ENCODE measurements at places on chromosomes 4 and X. TPM values are rescaled to one million over a fixed set of nuclear protein-coding genes. Genes with fewer than 3 reads are reported as not detected.

- DNase-seq: no peak
Observed at GRCh38 chr4:189302719-189303118, 638.0 kb upstream of the FRG1 start.

- no peak for DNase-seq
Observed at GRCh38 chr4:25081866-25082471, 51.2 kb upstream of the LGI2 start.

- no peak for DNase-seq
Observed at GRCh38 chr4:85703096-85703495, 228.1 kb downstream of the ARHGAP24 start.

DNA sequence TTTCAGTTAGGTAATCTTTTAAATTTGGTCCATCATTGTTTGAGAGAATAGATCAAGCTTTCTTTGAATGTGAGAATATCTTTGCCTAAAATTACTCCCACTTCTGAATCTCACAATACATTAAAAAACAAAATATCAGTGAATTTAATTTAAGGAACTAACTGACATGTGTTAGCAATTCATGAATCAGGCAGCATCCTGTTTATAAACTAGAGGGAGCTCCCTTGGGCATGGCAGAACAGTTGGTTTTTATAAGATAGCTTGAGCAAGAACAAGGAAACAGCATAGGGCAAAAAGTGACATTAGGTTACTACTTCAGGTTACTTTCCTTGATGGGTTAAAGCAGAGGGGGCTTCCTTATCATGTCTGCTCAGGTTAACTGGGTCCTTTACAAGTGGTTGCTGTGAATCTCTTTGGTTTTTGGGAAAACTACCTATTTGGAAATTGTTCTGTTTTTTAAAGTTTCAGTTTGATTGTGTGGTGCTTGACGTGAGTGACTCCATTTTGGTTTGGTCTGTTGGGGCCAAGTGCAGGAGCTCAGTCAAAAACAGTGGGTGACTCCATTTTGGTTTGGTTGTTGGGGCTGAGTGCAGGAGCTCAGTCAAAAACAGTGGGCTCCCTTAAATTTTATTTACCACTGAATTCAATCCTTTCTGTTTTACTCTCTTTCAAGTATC is 68.0 kb downstream of the PPEF2 start:
- DNase-seq: no peak

The VAMP7 gene
- 31.2 TPM for total RNA-seq

The SSX2 gene
- total RNA-seq: not detected
